Stimulated activated CD8-positive, alpha-beta memory T cell treated with anti-CD3 and anti-CD28 coated beads, Interleukin-15, amount 100 ng/mL, for 1 hour (primary cell): ENCODE measurements at places on chromosomes 1 and 21.
A peak's percentile ranks its signal among the peaks of the same experiment; 100 is the strongest.

- no peak for DNase-seq
Observed at GRCh38 chr1:82062206-82062605, 261.5 kb downstream of the ADGRL2 start.

GRCh38 chr1:59025201-59025600 lies 241.4 kb upstream of the JUN start:
- DNase-seq, result no peak

DNA sequence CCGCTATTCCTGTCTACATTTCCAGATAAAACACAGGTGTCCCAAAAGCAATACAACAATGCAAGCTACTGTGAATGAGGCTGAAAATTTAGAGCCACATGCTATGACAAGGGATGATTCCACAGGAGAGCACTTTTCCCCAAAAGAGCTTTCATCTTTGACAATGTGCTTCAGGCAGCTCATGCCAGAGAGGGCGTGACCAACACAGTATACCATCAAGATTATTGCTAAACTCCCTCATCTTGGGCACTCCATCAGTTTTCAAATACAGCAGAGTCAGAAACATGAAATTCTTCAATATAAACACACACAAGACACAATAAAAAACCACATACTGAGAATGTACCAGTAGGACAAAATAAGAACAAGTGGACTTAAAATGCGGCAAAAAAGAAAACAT lies 6.7 kb downstream of the GON4L start:
- no peak for DNase-seq

GRCh38 chr1:228744356-228744755 lies 9.1 kb downstream of the RHOU start:
- no peak for DNase-seq

DNA sequence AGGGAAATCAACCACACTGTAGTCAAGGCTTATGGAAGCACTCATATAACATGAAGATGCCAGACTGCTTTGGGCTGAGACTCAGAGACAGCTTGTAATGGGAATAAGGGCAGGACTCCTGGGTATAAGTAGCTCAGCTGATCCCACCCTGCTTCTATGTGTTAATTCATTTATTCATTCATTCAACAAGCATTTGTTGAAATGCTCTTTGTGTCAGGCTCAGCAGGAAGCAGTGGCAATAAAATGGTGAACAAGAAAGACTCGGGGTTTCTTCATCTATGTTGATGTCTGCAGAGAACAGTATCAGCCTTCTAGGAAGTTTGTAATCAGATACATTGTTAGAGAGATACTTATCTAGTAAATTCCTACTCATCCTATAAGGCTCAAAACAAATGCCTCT lies 145.5 kb upstream of the DMRTA2 start:
- no peak for DNase-seq

DNA sequence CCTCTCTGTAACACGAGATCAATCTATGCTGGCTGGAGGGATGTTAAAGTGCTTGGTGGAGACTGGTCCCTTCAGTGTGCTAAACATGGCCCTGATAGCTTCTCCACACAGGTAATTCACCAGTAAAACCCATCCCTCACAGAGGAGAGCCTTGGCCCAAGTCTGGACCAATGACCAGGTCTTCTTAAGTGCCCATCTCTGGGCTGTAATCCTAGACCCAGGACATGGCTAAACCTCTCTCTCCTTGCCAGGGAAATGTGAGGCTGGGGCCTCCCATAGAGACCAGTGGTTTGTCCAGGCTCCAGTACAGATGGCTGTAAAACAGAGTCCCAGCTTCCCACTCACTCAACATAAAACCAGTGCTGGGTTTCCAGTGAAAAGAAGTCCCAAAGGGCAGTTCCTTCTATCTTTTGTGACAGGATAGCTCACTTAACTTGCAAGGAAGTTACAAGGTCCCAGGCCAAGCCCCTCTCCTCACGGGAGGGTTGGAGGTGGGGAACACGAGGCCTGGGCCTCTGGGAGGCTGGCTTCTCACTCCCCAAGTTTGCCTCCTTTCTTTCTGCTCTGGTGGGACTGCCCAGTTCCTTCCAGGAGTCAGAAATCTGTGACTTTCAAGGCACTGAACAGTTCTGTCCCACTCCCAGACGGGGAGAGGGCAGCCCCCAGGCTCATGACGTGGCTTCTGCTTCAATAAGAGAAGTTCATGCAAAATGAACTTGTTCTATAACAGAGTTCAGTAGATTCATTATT lies 2.2 kb upstream of the KIF17 start:
- DNase-seq, result no peak

- DNase-seq, result no peak
Observed at GRCh38 chr1:119903443-119903835, 7.1 kb upstream of the ADAM30 start.

- no peak for DNase-seq
Observed at GRCh38 chr21:34593423-34593822, 21.5 kb downstream of the RCAN1 start.

DNA sequence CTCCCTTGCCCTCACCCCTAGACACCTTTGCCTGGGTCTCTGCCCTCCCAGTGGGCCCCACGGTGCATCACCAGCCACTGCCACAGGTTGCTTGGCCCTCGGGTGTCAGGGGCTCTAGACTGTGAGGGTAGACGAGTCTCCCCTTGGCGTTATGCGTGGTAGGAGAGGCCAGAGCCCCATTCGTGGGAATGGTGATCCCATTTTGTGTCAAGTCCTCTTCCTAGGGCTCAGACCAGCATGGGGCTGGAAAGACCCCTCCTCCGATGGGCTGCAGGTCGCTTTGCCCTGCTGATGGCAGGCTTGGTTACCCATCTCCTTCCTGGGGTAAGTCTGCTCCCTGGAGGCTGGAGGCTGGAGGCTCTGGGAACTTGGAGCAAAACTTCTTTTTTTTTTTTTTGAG lies 42.4 kb downstream of the SLC30A1 start:
- DNase-seq, result no peak

GRCh38 chr1:212640223-212640878 lies 31.8 kb downstream of the ATF3 start:
- no peak for DNase-seq

- DNase-seq, result peak; percentile 34
Observed at GRCh38 chr1:154186177-154186576, 5.7 kb downstream of the TPM3 start.

DNA sequence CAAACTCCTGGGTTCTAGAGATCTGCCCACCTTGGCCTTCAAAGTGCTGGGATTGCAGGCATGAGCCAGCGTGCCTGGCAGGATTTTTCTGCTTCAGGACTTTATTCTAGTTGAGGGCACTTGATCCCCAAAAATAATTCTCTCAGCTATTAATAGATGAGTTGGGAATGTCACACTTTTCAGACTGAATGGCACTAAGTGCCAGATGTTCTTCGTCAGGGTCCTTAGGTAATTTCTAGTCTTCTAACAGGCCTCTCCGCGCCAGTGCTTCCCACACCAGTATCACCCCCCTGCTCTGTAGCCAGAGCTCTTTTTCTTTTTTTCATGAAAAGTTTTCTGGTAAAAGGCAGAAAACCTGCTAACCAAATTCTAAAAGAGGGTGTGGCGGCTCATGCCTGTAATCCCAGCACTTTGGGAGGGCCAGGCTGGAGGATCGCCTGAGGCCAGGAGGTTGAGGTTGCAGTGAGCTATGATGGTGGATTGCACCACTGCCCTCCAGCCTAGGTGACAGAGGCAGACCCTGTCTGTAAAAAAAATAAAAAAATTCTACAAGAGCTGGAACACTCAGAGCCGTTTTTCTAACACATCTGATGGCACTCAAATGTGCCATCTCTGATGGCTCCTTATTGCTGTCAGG lies 6.1 kb upstream of the SARS1 start:
- no peak for DNase-seq

GRCh38 chr1:168910403-168910802 lies 181.4 kb upstream of the DPT start:
- DNase-seq, result no peak

- no peak for DNase-seq
Observed at GRCh38 chr1:182175361-182175931, 113.9 kb upstream of the ZNF648 start.

DNA sequence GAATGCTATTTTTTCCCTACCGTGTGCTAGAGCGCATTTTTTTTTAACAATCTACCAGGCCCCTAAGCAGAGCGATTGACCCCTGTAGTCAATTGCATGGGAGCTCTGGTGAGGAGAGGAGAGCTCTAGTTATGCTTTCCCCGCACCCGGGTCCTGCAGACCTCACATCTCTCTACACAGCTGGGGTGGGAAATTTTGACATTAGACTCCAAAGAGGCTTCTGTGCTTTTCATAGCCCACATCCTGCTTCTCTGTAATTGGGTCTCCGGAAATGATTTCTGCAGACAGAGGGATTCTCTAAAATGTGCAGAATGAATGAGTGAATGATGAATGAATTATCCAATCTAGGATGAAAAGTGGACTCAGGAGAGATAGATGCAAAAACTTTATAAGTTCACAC lies 41.5 kb upstream of the DUSP10 start:
- DNase-seq, result no peak

GRCh38 chr1:30518186-30518585 lies 205.2 kb downstream of the MATN1 start:
- no peak for DNase-seq

- DNase-seq, result no peak
Observed at GRCh38 chr21:35811191-35811806, 249.0 kb downstream of the SETD4 start.

GRCh38 chr1:26274801-26275425 lies 5.0 kb upstream of the SH3BGRL3 start:
- no peak for DNase-seq

- no peak for DNase-seq
Observed at GRCh38 chr1:94093396-94093795, 27.6 kb downstream of the ABCA4 start.

GRCh38 chr1:38454236-38454635 lies 405.3 kb downstream of the RRAGC start:
- DNase-seq, result no peak

GRCh38 chr1:117616967-117617366 lies 11.1 kb downstream of the TENT5C start:
- DNase-seq, result no peak

- DNase-seq, result no peak
Observed at GRCh38 chr1:246769306-246769705, 45.1 kb downstream of the SCCPDH start.

GRCh38 chr1:99645699-99646531 lies at the start of gene PALMD:
TSS of gene PALMD (plus strand) at chr1:99646113. CDS start at chr1:99646318, 205 bp downstream.
- DNase-seq, result no peak

GRCh38 chr1:48038270-48038767 lies 41.1 kb upstream of the TRABD2B start:
- DNase-seq, result no peak
